Stimulated activated CD4-positive, alpha-beta T cell treated with anti-CD3 and anti-CD28 coated beads, TNF-alpha, amount 100 ng/mL, for 48 hours (primary cell): ENCODE measurements at places on chromosomes 7 and 10.

DNA sequence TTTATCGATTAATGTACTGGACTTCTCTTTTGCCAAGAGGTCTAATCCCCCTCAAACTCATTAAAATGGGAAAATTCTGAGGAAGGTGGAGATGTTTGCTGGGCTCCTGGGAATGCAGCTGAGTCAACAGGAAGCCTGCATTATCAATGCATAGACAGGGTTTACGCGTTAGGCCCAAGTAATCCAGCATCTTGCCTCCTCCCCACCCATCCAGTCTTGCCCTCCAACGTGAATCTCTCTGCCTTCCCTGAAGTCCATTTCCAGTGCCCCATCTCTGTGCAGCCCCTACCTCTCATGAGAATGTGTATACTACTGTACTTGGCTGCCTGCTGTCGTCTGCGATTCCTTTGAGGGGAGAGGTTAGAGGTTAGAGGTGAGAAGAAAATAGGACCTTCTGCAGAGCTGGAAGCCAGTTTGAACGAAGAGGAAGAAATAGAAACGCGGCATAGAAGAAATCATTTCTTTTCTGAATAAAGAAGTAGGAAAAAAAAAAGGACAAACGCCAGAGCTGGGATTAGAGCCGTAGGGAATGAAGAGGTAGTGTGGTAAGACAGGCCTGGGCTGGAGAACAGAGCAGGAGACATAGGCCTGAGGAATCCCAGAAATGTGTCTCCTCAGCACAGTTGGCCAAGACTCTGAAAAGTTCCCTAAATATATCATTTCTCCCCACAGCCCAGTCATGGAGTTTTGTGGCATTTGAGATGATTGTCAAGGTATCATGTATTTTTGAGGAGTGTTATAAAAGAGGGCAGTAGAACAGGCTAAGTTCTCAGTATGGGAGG is 75.6 kb downstream of the MYOF start:
- DNase-seq = no peak

GRCh38 chr7:88772776-88773175 is 13.3 kb downstream of the ZNF804B start:
- DNase-seq = no peak

- no peak for DNase-seq
Observed at GRCh38 chr7:158295966-158296797, 291.4 kb downstream of the PTPRN2 start.

DNA sequence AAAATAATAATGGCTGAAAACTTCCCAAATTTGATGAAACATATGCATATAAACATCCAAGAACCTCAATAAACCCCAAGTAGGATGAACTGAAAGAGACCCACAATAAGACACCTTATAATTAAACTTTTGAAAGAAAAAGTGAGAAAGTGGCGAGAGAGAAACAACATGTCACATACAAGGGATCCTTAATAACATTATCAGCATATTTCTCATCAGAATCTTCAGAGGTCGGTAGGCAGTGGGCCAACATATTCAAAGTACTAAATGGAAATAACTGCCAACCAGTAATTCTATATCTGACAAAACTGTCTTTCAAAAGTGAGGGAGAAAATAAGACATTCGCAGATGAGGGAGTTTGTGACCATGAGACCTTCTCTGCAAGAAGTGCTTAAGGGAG is 16.6 kb upstream of the CCDC6 start:
- no peak for DNase-seq

- DNase-seq = no peak
Observed at GRCh38 chr10:59283456-59284091, 78.8 kb downstream of the FAM13C start.

DNA sequence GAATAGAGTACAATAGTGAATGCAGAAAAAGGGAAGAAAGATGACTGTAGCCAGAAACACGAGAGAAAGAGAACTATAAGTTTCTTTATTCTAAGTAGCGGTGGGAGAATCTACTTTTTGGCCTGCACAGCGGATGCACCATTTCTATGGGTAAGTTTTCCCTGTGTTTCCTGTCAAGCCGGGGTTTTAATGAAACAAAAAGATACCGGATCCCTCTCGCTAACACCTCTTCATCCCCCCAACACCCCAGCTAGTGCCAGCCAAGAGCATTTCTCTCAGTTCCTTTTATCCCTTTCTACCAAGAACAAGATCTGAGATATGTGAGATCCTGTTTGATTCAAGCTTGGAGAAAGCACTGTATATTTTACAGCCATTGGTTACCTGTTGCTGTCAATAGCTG is 14.7 kb downstream of the PTPRZ1 start:
- DNase-seq = no peak

- DNase-seq = no peak
Observed at GRCh38 chr7:13017333-13017857, 330.0 kb downstream of the ARL4A start.

GRCh38 chr10:125631806-125632205 is 51.2 kb downstream of the TEX36 start:
- no peak for DNase-seq

DNA sequence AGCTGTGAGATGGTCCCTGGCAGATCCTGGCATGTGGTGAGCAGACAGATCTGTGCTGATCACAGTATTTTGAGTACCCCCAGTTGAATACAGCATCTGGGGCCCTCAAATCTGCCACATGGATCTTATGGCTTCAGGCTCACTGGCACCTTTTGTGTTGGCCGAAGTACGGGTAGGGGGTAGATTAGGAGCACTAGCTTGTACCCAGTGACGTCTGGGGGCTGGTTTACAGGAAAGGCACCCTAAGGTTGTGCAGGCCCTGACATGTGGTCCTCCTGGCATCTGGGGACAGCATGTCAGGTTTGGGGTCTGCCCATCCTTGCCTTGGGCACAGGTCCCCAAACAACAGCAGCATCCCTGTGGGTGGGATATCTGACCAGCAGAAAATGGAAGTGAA is 53.2 kb downstream of the SYPL1 start:
- DNase-seq = no peak

DNA sequence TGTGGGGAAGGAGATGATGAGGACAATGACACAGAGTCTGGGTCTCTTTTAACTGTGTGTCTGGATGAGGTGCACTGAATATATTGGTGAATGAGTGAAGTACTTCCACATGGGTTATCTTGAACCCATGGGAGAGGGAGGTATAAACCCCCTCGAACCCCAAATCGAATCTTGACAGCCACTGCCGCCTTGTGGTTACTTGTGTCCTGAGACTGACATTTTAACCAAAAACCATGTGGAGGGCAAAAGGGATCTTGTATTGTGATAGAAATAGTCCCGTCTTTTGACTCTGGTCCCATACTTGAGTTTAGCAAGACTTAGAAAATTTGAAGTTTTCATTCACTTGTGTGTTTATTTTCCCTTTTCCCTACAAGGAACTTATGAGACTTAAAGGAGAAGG is 283.3 kb downstream of the PHTF2 start:
- DNase-seq = no peak

DNA sequence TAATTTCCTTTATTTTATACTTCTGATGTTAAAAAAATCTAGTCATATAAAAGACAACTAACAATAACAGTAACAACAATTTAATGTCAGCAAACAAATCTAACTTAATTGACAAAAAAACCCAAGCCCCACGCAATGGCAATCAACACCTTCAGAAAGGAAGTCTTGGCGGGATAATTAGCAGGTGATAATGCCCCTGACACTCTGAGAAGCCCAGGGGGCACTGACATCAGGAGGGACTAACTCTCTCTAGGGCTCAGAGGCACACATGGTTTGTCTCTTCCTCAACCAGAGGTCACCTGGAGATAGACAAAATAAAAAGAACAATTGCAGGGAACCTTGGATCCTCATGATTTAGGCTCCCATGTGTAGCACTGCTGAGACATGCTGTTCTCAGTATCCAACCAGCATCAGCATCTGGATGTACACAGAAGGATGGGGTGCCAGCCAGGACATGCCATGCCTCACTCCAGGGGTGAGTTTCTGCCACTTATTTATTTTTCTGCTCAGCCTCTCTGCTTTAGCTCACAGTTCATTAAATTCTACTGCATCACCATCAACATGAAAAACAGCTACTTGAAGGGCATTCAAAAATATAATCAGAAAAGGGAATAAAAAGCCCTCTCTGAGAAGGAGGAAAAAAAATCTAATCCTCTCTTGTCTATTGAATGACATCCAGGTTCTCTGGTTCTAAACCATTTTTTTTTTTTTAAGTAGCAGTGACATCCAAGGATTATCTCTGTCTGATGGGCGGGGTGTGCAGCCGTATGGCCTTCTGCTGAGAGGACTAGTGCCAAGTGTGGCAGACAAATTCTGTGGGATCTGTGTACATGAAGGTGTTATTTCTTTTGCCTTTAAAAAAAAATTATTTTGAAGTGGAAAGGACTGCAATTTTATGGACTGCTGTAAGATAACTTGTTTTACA is 96.3 kb downstream of the ATXN7L1 start:
- no peak for DNase-seq

GRCh38 chr7:27520815-27521790 is 141.6 kb downstream of the HIBADH start:
- no peak for DNase-seq

GRCh38 chr10:92880233-92880861 is 32.0 kb downstream of the EXOC6 start:
- DNase-seq = no peak

DNA sequence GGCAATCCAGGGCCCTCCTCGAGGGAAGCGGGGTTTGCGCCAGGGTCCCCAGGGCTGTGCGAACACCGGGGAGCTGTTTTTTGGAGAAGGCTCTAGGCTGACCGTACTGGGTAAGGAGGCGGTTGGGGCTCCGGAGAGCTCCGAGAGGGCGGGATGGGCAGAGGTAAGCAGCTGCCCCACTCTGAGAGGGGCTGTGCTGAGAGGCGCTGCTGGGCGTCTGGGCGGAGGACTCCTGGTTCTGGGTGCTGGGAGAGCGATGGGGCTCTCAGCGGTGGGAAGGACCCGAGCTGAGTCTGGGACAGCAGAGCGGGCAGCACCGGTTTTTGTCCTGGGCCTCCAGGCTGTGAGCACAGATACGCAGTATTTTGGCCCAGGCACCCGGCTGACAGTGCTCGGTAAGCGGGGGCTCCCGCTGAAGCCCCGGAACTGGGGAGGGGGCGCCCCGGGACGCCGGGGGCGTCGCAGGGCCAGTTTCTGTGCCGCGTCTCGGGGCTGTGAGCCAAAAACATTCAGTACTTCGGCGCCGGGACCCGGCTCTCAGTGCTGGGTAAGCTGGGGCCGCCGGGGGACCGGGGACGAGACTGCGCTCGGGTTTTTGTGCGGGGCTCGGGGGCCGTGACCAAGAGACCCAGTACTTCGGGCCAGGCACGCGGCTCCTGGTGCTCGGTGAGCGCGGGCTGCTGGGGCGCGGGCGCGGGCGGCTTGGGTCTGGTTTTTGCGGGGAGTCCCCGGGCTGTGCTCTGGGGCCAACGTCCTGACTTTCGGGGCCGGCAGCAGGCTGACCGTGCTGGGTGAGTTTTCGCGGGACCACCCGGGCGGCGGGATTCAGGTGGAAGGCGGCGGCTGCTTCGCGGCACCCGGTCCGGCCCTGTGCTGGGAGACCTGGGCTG is 26.0 kb downstream of the PRSS2 start:
- no peak for DNase-seq

GRCh38 chr10:526651-527312 is 162.7 kb downstream of the DIP2C start:
- no peak for DNase-seq

DNA sequence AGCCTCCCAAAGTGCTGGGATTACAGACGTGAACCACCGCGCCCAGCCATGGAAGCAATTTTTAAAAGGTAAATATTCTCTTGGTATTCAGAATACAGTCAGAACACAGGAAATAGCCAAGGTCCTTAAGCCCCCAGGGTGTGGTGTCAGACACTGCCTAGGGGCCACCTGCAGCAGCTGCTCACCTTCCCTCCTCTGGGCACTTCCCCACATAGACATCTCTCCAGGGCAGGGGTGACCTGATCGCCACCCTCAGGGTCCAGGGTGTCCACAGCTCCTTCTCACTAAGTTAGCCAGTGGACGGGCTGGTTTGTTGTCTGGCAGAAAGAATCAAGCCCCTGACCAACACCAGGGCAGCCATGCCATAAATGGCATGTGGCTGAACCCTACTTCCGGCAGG is 15.9 kb downstream of the URGCP start:
- no peak for DNase-seq

DNA sequence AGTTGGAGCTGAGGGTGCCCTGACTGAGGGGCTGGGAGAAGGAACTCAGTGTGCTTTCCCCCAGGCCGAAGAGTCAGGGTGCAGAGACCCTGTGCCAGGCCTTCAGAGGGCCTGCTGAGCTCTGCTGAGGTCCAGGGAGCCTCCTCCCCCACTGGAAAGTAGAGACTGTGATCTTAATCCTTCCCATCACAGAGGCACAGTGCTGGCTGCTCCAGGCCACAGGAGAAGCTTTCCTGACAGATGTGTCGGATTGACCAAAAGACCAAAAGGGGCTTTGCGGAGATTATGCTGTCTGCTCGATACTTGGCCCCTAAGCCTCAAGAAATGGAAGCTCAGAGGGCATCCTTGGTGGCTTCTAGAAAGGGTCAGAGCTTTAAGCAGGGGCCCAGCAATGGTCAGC is 32.9 kb upstream of the BTRC start:
- DNase-seq = no peak

DNA sequence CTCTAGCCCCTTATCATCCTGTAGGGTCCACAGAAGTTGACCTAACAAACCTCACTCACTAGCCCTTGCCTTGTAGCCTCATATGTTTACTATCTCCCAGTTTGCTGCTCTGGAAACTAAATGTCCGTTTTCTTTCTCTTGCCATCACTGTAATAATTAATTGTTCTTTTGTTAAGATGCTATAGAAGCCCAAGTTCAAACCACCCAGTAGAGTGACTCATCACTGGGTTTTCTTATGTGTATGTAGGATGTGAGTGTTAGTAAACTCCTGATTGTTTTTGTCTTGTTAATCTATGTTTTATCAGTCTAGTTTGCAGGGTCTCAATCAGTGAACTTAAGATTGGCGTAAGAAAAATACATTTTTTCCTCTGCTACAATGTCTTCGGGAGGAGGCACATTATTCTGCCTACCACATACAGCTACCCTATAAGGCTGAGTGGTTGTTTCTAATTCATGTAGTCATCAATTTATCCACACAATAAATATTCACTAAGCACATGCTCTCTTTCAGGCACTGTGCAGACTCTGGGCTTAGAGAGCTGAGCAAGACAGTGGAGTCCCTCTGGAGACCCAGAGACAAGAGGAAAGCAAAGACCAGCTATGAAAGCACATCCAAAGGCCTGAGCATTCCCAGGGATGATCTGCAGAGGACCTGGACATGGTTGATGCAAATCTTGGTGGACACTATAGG is 474.1 kb upstream of the AKR1E2 start:
- no peak for DNase-seq

GRCh38 chr7:4849390-4849789 is 12.4 kb downstream of the PAPOLB start:
- no peak for DNase-seq

DNA sequence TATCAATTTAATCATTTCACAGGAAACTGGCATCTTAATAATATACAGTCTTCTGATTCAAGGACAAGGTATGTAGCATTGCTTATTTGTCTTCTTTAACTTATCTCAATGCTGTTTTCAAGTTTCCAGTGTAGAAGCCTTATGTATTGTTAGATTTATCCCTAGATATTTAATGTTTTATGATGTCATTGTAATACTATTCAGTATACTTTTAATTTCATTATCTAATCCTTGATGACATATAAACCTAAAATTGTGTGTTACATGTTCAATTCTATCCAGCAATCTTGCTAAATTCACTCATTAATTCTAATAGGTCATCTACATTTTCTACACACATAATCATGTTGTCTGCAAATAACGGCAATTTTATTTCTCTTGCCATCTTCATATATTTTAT is 126.3 kb upstream of the SEC61G start:
- no peak for DNase-seq

- no peak for DNase-seq
Observed at GRCh38 chr7:14900051-14900450, 2.5 kb downstream of the DGKB start.
